ENCODE measurements at places on chromosomes 16 and 17.

- H3K27ac ChIP-seq = no peak overlapping the region
- no peaks in the 10 kb centered on the region for H3K4me1 ChIP-seq
- no peak overlapping the region for H3K4me3 ChIP-seq
- H3K36me3 ChIP-seq = no peaks in the 10 kb centered on the region
- peaks cover 39% of the 10 kb centered on the region for H3K27me3 ChIP-seq
These were observed 435.5 kb upstream of the CCL2 start for GRCh38 chr17:33819539-33819938.

DNA sequence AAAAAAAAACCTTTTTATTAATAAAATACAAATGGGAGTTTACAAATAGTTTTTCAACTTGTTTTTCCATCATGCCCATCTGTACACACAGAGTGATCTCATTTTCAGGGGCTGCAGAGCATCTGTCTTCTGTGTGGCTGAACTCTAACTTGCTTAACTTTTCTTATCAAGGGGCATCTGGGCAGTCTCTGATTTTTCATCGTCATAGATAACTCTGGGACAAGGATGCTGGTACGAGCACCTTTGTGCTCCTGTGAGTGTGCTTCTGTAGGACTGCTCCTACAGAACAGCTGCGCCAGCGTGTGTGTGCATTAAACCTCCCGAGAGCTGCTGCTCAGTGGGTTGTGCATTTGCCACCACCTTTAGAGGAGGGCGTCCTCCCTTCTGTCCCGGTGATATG is 34.6 kb upstream of the TAC4 start:
- DNase-seq = no peak
- peaks cover 8% of the 10 kb centered on the region for H3K4me1 ChIP-seq
- peaks cover 3% of the 10 kb centered on the region for H3K36me3 ChIP-seq
- H3K27me3 ChIP-seq = peaks cover 65% of the 10 kb centered on the region
- H3K4me3 ChIP-seq = no peak overlapping the region

- no peak for DNase-seq
- peaks cover 73% of the 10 kb centered on the region for H3K36me3 ChIP-seq
- peaks cover 67% of the 10 kb centered on the region for H3K4me1 ChIP-seq
- no peaks in the 10 kb centered on the region for H3K27me3 ChIP-seq
- H3K4me3 ChIP-seq = peak overlapping the region; percentile 86
These were observed 18.3 kb downstream of the RARA start for GRCh38 chr17:40327244-40327729.

GRCh38 chr17:67449845-67450755 is 73.0 kb downstream of the PITPNC1 start:
- peaks cover 15% of the 10 kb centered on the region for H3K36me3 ChIP-seq
- peak overlapping the region; percentile 93 for H3K27ac ChIP-seq
- no peaks in the 10 kb centered on the region for H3K27me3 ChIP-seq
- H3K4me3 ChIP-seq = peak overlapping the region; percentile 75
- no peak for DNase-seq
- peaks cover 78% of the 10 kb centered on the region for H3K4me1 ChIP-seq

DNA sequence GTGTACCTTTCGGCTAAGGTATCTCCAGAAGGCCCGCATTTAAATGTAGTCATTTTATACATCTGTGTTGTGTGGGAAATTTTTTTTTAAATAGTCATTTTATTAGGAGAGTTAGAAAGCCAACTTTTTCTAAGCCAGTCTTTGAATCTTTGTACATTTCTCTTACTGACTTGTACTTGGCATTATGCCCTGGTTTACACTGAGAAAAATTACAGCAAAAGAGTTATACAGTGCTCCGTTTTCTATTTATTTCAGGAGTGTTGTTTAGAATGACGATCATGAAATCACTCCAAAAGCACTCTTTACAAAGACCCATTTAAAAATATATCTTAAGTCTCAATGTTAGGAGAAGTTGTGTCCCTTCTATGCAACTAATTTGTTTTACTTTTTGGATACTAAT is 91.8 kb downstream of the CYB561 start:
- peaks cover 4% of the 10 kb centered on the region for H3K36me3 ChIP-seq
- no peak overlapping the region for H3K27ac ChIP-seq
- no peaks in the 10 kb centered on the region for H3K4me1 ChIP-seq
- DNase-seq = no peak
- H3K4me3 ChIP-seq = no peak overlapping the region
- H3K27me3 ChIP-seq = no peaks in the 10 kb centered on the region

GRCh38 chr17:3528880-3529511 is 28.6 kb downstream of the TRPV3 start:
- no peak for DNase-seq
- H3K4me3 ChIP-seq = no peak overlapping the region
- peaks cover 2% of the 10 kb centered on the region for H3K4me1 ChIP-seq
- no peak overlapping the region for H3K27ac ChIP-seq
- peaks cover 10% of the 10 kb centered on the region for H3K36me3 ChIP-seq
- peaks cover 13% of the 10 kb centered on the region for H3K27me3 ChIP-seq

GRCh38 chr17:83041305-83041704 is 38.1 kb upstream of the METRNL start:
- no peaks in the 10 kb centered on the region for H3K27me3 ChIP-seq
- no peak overlapping the region for H3K4me3 ChIP-seq
- H3K36me3 ChIP-seq = peaks cover 4% of the 10 kb centered on the region
- peaks cover 6% of the 10 kb centered on the region for H3K4me1 ChIP-seq
- DNase-seq = no peak

DNA sequence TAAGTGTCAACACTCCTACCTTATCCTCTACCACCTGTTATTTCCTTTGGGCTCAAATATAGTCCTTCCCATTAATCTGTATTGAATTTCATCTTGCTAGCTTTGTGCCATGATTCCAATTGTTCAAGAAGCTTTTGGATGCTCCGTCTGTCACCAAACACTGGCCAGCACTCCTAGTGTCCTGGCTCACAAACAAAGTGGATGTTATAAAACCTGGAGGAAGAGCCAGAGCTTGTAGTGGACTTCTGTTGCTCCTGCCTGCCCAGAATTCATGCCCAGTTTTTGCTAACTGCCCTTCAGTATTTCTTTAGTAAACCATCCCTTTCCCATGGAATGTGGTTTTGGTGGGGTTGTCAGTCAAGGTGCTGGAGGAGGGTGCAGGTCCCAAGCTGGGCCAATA is 77.2 kb upstream of the HS3ST2 start:
- H3K4me3 ChIP-seq = no peak overlapping the region
- no peak for DNase-seq
- no peaks in the 10 kb centered on the region for H3K36me3 ChIP-seq

Measured in effector memory CD8-positive, alpha-beta T cell (primary cell).